Vagina (tissue), 2 donors: ENCODE measurements at places on chromosomes 16 and 17.

- no peak for DNase-seq
Measured at GRCh38 chr16:13436641-13437412, 483.1 kb upstream of the ERCC4 start.

GRCh38 chr17:63780507-63780906 lies 6.5 kb downstream of the DDX42 start:
- no peak for DNase-seq

DNA sequence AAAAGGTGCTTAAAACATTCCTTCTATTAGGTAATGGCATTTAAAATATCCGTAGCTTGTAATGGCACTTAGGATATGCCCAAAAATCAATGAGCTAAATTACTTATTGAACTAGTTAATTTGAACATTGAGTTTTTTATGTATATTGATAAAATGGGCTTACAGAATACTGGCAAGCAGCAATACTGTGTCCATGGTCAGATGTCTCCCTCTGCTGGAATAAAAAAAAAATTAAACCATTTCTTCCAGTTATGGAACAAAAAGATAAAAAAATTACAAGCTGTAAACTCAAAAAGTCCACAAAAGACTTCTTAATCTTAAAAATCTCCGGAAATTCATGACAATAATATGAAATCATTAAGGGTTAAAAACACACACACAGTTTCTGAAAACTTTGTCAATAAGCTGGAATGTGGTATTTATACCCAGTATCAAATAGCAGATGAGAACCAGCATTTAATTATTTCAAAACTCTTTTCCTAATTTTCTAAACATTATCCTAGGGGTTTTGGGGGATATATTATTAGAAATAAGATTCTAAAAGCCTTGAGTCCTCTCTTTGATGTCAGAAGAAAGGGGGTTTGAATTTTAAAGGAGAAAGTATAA lies 21.5 kb upstream of the PSMD7 start:
- DNase-seq = no peak

DNA sequence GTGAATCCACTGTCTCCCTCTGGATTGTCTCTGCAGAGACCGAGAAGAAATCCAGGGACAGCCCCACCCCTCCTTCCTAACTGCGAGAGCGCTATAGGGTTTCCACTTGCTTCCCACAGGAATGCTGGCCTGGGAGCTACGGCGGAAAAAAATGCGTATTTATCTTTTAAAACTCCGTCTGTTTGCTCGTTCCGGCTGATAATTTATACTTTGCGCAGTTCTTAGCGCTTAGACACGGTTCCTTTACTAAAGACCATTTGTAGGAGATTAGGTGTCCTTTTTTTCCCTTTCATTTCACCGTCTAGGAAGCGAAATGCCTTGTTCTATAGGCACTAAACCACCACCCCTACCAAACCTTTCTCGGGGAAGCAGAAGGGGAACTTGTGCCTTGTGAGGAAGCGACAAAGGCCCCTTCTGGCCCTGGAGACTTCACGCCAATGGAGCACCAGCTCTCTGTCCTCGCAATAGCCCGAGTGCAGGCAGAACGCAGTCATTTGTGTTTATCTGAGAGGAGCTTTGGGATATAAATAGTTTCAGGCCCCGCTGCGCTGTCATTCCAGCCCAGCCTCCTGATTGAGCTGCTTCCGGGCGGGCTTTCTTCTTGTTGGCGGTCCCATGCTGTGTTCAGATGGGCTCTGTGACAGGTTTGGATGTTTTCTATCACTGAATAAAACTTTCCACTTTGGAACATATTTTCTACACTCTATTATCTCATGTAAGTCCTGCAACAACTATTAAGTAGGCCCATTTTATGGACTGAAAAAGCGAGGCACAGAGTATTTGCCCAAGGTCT lies 791 bp upstream of the SUPT4H1 start:
- DNase-seq = no peak

DNA sequence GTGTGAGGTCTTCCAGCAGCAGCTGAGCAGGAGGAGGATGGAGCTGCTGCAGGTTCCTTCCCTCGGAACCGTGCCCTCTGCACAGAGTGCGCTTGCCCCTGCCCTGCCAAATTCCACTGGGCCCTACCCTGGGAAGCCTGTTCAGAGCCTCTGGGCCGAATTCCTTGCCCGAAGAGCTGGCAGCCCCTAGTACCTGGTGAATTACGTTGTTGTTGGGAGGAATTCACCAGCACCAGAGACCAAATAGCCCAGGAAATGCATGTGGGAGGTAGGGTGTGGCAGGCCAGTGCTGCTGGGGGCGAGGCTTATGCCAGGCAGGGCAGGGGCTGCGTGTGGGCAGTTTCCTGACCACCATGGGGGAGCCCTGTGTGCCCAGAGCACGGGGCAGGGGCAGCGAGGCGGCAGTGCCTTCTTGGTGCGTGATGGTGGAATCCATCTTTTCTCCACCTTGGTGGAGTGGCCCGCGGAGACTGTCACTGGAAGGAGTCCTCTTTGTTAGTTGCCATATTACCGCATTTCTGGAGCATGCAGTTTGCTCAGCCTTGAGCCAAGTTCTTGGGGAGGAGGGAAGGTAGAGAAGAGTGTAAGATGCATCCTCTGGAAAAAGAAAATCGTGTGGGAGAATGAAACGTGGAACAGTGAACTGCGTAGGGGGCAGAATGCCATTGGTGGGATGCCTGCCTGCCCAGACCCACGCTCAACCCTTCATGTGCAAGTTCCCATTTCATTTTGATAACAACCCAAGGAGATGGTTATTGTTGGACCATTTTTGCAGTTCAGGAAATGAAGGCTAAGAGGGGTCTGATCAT lies 2.3 kb downstream of the MRC2 start:
- no peak for DNase-seq

GRCh38 chr17:77602062-77602746 lies 356.3 kb upstream of the TNRC6C start:
- peak; percentile 94 for DNase-seq

- DNase-seq = no peak
Measured at GRCh38 chr17:78498848-78499247, 78.3 kb downstream of the DNAH17 start.
